Activated naive CD4-positive, alpha-beta T cell treated with anti-CD3 and anti-CD28 coated beads, Interleukin-2, amount 10 ng/mL, durations not matched to agents 7 days and 5 days (primary cell): ENCODE measurements at places on chromosomes 5 and 9.

DNA sequence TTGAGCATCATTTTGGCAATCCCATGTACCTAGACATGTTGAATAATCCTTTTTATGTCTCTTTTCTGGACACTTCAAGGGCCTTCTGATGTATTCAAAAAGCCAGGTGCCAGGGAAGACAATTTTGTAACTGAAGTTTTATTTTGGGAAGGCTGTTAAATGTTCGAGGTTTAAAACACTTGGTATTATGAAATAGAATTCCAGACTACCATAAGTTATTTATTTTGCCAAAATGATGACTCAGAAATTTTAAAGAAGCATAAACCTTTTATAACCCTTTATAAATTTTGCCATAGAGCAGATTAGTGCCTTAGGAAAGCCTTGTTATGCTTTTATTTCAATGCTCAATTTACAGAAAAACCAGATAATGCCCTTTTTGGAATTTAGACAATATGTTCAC lies 30.3 kb upstream of the UHRF2 start:
- DNase-seq = no peak

DNA sequence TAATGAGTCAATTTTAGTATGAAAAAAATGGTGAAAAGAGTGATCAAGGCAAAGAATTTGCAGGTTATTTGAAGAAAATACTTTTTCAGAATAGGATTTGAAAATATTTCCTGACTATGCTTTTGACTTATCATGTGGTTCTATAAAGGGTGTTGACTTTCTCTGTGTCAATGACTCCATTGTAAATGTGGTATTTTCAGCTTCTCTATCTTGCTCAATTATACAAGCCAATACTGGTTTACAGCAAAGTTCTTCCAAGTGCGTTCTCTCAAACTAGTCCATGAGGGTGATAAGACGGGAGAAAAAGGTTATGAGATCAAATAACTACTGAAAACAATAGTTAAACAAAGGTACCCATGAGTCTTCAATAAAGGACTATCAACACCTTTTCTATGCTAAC lies 21.7 kb downstream of the IL33 start:
- DNase-seq = no peak

DNA sequence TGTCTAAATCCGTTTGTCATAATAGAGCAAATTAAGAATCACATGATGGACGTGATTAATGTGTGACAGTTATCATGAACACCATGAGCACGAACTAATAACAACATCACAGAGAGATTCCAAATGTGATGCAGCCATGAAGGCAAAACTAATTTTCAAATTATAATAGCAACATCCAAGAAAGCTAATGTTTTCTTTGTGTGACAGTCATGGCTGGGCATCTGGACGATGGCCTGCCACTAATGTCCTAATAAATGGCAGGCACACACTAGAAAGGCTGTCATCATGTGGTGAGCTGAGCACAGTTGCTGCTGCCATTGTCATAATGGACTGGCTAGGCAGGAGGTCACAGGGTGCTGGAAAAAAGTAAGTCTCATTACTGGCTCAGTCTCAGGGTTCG lies 280.0 kb upstream of the EFNA5 start:
- no peak for DNase-seq

DNA sequence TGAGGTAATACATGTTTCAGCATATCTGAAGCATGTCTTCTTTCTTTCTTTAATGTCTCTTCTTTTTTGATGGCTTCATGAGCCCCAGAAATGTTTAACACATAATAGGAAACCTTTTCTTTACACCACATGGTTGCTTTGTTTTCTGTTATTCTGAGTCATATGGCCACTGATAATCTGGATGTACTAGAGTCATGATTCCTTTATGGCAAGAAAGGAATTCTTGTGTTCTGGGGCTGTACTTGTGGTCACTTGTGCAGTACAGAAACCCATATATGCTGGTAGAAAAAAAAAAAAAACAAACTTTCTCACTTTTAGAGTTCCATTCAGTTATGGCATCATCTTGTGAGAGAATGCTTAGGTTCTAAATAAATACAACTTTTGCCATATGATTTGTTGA lies 1669.3 kb upstream of the CDH9 start:
- no peak for DNase-seq

DNA sequence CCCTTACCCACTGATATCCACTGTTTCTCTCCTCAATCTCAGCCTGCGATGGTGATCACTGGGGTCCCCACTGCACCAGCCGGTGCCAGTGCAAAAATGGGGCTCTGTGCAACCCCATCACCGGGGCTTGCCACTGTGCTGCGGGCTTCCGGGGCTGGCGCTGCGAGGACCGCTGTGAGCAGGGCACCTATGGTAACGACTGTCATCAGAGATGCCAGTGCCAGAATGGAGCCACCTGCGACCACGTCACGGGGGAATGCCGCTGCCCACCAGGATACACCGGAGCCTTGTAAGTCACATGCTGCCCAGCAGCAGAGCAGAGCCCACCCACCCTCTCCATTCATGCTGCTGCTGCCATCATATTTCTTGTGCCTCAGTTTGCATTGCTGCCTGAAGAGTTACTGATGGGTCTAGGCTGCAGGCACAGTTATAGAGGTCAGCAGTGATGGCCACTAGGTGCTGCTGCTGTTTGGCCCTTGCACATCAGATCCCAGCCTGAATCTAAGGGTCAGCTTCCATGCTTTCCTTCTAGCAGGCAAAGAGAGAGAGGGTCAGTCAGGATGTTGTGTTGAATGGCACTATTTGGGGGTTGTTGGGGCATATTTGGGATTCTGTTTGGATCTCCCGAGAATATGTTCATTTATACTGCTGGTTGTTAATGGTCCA lies 106.0 kb downstream of the MEGF10 start:
- no peak for DNase-seq

- no peak for DNase-seq
Measured at GRCh38 chr9:4769321-4770080, 23.2 kb upstream of the RCL1 start.

- no peak for DNase-seq
Measured at GRCh38 chr5:81242906-81243436, 9.8 kb downstream of the CKMT2 start.

- no peak for DNase-seq
Measured at GRCh38 chr5:56688402-56688801, 126.9 kb upstream of the MAP3K1 start.
